ENCODE measurements at places on chromosomes 2 and 18. TPM values are rescaled to one million over a fixed set of nuclear protein-coding genes. Genes with fewer than 3 reads are reported as not detected.

The GALNT3 gene
- total RNA-seq, result 0.69 TPM

The ZNF804A gene
- total RNA-seq, result not detected

The TCF7L1 gene
- total RNA-seq, result 6.7 TPM

The CTIF gene
- 27.0 TPM for total RNA-seq

The TRAK2 gene
- total RNA-seq, result 16.7 TPM

The ANKRD30B gene
- not detected for total RNA-seq

The RFTN2 gene
- 16.2 TPM for total RNA-seq

The MAP2 gene
- total RNA-seq, result 5.8 TPM

The ANKRD53 gene
- total RNA-seq, result 1.5 TPM

The DSG1 gene
- total RNA-seq, result not detected

The FABP1 gene
- not detected for total RNA-seq

The IL36RN gene
- total RNA-seq, result not detected

The CASP10 gene
- total RNA-seq, result 3.7 TPM

The SCG2 gene
- 26.6 TPM for total RNA-seq

The SERPINB10 gene
- total RNA-seq, result not detected

All from cardiac ventricle fibroblast (primary cell).